Bronchial smooth muscle cell (primary cell): ENCODE measurements at places on chromosomes 5 and 9. TPM values are rescaled to one million over a fixed set of nuclear protein-coding genes. Genes with fewer than 3 reads are reported as not detected.

ADAMTS16 gene
- 0.16 TPM in 1 of 2 replicates, not detected in the other for total RNA-seq

PTPRD gene
- 1.7 and 13.1 TPM in 2 replicates for total RNA-seq

SLCO6A1 gene
- total RNA-seq: not detected in 2 replicates

NUTM2G gene
- total RNA-seq: under 0.01 TPM in 1 of 2 replicates, not detected in the other

ERAP2 gene
- 4.4 and 4.8 TPM in 2 replicates for total RNA-seq

FGF18 gene
- under 0.01 and 0.17 TPM in 2 replicates for total RNA-seq

SGCD gene
- total RNA-seq: 4.4 and 10.2 TPM in 2 replicates

TAF1L gene
- total RNA-seq: under 0.01 TPM in 2 replicates

ELAVL2 gene
- total RNA-seq: under 0.01 and 0.09 TPM in 2 replicates

SLC25A2 gene
- total RNA-seq: 0.32 TPM in 1 of 2 replicates, not detected in the other

NFIB gene
- 7.6 and 10.7 TPM in 2 replicates for total RNA-seq

CDC25C gene
- total RNA-seq: 0.26 and 1.1 TPM in 2 replicates

LPAR1 gene
- total RNA-seq: 159 and 450 TPM in 2 replicates

CATSPER3 gene
- 0.16 and 0.17 TPM in 2 replicates for total RNA-seq

ANGPTL2 gene
- total RNA-seq: 55.8 and 75.3 TPM in 2 replicates

PAPPA gene
- 23.4 and 28.8 TPM in 2 replicates for total RNA-seq

CER1 gene
- total RNA-seq: not detected in 2 replicates

TMEM245 gene
- total RNA-seq: 31.2 and 32.0 TPM in 2 replicates

PCDHGB2 gene
- 3.0 and 4.1 TPM in 2 replicates for total RNA-seq

HACD4 gene
- 4.9 and 7.4 TPM in 2 replicates for total RNA-seq

IL33 gene
- total RNA-seq: 79.0 and 83.6 TPM in 2 replicates

SMU1 gene
- total RNA-seq: 33.1 and 37.5 TPM in 2 replicates

CDC14B gene
- total RNA-seq: 29.9 and 42.6 TPM in 2 replicates

OTULINL gene
- total RNA-seq: under 0.01 TPM in 1 of 2 replicates, not detected in the other

ANKRD31 gene
- total RNA-seq: 0.09 and 0.16 TPM in 2 replicates

CPLANE1 gene
- 11.2 and 12.3 TPM in 2 replicates for total RNA-seq

TGFBI gene
- total RNA-seq: 985 and 2,490 TPM in 2 replicates

GDF9 gene
- total RNA-seq: under 0.01 and 0.09 TPM in 2 replicates

C9orf72 gene
- 3.3 and 4.7 TPM in 2 replicates for total RNA-seq

DPP7 gene
- 67.8 and 115 TPM in 2 replicates for total RNA-seq

ZNF300 gene
- 7.6 and 9.0 TPM in 2 replicates for total RNA-seq

SLC31A1 gene
- total RNA-seq: 8.2 and 19.9 TPM in 2 replicates

CCL27 gene
- total RNA-seq: 0.09 TPM in 1 of 2 replicates, not detected in the other

BNC2 gene
- total RNA-seq: 28.8 and 42.7 TPM in 2 replicates

ADGRD2 gene
- total RNA-seq: not detected in 2 replicates

C7 gene
- total RNA-seq: 0.26 and 0.79 TPM in 2 replicates

TNFSF8 gene
- total RNA-seq: not detected in 2 replicates

SLC46A2 gene
- total RNA-seq: not detected in 2 replicates

LCN12 gene
- total RNA-seq: not detected in 2 replicates

SNCB gene
- 0.09 and 0.32 TPM in 2 replicates for total RNA-seq

LHX2 gene
- total RNA-seq: not detected in 2 replicates

TEX48 gene
- not detected in 2 replicates for total RNA-seq

IL4 gene
- total RNA-seq: not detected in 2 replicates

FCHO2 gene
- total RNA-seq: 11.3 and 13.9 TPM in 2 replicates

ZNF883 gene
- 2.4 and 4.1 TPM in 2 replicates for total RNA-seq

ANKRD18A gene
- not detected in 2 replicates for total RNA-seq
